ENCODE measurements at places on chromosomes 12 and 14.
A peak's percentile ranks its signal among the peaks of the same experiment; 100 is the strongest.

DNA sequence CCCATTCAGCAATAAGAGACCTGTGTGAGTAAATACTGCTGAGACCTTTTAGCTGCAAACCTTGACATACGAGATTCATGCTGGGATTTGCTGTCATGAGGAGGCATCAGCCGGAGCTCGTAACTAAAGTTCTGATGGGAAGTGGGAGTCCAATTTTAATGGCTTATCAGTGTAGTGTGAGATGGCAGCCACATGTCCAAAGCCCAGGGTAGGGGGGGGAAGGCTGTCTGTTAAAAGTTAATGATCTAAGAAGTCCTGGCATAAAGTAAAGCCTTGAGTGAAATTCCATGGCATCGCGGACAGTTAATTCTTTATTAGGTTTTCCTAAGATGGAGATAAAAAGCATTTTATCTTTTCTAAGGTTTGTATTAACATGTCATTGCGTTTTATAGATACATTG lies 240.0 kb downstream of the AACS start:
- DNase-seq = no peak

GRCh38 chr14:65170768-65171507 lies 68.6 kb upstream of the MAX start:
- DNase-seq = peak; percentile 53

DNA sequence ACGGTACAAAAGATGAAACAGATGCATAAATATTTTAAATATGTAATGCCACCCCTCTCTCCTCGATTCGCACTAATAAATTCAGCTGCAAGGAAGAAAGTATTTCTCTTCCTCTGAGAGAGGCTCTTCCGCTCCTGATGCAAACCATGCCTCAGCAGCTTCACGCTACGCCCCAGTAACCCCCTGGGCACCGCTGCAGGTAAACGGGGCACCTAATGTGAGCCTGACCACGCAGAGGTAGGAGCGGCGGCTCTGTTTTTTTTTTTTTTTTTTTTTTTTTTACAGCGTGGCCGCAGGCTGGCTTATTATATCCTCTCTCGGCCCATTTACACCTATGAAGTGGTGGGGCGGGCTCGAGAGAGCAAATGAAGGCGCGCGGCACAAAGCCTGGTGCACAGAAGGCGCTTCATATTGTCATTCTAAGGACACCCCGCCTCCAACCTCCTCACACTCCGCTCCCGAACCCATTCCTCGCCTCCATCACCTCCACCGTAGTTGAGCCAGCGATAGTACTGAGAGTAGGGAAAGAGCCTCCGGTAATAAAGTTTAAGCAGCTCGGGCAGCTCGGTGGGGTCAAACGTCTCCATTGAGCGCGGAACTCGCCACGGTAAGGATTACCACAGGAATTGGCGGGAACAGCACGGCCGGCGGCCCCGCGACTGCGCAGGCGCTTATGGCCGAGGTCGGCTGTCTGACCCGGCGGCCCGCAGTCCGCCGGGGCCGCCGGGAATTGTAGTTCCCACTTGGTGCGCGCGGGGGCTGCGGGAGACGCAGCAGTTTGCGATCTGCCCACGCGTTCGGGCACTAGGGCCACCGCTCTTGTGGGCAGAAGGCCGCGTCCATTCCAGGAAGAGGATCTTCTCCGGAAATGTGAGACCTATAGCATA lies at the start of gene PRIM1:
TSS of gene PRIM1 (minus strand) at position 612 of the 887 bp plus-strand sequence. CDS start at position 587, 25 bp downstream.
- peak; percentile 87 for DNase-seq

DNA sequence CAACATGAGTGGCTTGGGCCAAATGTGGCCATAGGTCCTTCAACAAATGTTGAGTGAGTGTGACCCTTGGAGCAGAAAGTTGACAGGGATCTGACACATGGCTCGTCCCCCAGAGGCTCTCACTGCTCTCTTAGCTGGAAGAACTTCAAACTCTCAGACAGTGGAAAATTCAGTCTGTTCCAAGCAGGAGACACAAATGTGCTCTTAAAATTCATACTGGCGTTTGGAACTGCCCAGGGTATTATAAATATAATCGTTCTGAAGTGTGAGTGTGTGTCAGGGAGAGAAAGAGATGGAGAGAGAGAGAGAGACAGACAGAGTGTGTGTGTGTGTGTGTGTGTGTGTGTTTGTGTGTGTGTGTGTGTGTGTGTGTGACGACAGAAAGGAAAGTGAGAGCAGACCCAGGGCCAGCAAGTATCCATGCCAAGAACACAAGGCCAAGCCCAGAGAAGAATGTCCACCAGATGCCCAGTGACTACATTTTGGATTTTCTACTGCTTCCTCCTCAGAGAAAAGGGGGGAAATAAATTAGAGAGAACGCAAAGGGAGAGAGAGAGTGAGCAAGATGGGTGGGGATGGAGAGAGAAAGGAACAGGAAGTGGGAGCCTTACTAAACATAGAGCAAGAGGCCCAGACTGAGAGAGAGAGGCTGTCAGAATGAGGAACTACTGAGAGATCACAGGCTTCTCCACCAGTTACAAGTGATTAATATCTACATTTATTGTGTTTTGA lies 193.6 kb upstream of the NUDT4 start:
- DNase-seq = no peak

DNA sequence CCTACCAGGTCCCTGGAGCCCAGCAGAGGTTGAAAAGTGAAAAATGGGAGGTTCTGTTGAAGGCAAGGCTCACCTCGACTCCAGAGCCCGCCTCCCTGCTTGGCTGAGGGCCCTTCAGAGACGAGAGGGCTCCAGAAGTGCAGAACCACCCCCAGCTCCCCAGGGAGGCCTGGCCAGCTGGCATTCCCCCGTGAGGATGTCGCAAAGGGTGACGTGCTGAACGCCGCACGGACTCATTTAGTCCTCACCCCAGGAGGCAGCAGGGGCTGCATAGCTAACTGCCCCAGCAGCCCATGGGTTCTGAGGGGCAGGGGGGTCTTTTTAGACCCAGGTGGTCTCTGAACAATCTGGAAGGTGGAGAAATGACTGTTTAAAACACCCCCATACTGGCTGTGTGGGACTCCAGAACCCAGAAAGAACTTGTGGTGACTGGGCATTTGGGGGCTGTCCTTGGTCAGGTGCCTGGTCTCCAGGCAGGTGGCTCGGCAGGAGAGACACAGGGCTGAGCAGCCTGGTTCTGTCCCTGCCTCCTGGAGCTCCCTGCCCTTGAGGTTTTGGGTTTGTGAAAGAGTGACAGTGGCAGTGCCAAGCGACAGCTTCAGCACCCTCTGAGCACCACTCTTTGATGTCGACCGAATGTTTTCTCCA lies 32.0 kb downstream of the ANAPC7 start:
- no peak for DNase-seq

All from stimulated activated CD4-positive, alpha-beta T cell treated with anti-CD3 and anti-CD28 coated beads, Interleukin-4, amount 100 ng/mL, for 24 hours (primary cell).